ENCODE measurements at places on chromosomes 11 and 22.
A peak's percentile ranks its signal among the peaks of the same experiment; 100 is the strongest.

- DNase-seq, result no peak
Observed at GRCh38 chr11:60973699-60974098, 2.2 kb downstream of the CD6 start.

- DNase-seq, result no peak
Observed at GRCh38 chr11:78690352-78690987, 115.8 kb upstream of the NARS2 start.

GRCh38 chr11:68904248-68904847 is 657 bp downstream of the IGHMBP2 start:
- DNase-seq, result no peak

DNA sequence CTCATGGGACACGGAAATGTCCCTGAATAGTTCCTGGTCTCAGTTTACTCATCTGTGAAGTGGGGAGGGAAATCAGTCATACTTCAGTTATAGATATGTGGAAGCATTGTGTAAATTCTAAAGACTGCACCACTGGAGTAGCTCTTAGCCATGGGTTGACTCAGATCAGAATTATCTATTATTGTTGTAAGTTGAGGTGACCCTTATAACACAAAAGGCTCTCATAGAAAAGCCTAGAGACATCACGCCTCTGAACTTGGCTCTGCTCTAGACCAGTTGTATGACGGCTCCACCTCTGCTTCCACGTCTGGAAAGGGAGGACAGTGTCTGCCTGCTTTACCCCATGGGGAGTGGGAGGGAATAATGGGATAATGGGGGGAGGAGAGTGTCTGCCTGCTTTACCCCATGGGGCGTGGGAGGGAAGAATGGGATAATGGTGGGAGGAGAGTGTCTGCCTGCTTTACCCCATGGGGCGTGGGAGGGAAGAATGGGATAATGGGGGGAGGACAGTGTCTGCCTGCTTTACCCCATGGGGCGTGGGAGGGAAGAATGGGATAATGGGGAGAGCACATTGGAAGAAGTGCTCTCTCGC is 98.2 kb downstream of the AMOTL1 start:
- DNase-seq, result no peak

- DNase-seq, result peak; percentile 58
Observed at GRCh38 chr22:49971232-49972162, 10.9 kb downstream of the PIM3 start.

DNA sequence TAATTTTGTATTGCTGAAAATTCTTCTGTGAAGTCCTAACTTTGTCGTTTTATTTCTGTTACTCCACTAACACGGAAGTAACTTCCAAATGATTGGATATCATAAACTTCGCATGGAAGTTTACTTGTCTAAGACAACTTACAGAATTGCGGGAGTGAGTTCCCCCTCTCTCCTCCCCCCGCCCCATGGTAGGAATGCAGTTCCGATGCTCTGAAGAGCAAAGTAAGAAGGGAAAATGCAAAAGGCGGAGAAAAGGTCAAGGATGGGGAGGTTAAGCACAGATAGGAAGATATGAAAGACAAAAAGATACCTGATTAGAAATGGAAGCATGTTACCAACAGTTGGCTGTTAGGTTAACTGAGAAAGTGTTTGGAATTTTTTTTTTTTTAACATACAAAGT is 1.3 kb downstream of the EIF3M start:
- no peak for DNase-seq

DNA sequence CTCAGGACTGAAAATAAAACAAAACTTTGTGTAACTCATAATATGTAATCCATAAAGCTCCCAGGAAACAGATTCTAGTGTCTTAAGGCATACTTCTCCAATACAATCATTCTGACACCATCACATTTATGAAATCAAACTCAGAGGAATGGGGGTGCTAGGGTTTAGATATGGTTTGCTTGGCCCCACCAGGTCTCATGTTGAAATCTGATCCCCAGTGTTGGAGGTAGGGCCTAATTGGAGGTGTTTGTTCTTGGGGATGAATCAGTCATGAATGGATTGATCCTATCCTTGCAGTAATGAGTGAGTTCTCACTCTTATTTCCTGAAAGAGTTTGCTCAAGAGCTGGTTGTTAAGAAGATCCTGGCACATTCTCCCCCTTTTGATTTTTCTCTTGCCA is 380.9 kb downstream of the ETS1 start:
- no peak for DNase-seq

Measured in CD4-positive, alpha-beta T cell treated with Interferon gamma for 1 hour (primary cell).